HFF-Myc (cell line): ENCODE measurements at places on chromosomes 6 and 20.

DNA sequence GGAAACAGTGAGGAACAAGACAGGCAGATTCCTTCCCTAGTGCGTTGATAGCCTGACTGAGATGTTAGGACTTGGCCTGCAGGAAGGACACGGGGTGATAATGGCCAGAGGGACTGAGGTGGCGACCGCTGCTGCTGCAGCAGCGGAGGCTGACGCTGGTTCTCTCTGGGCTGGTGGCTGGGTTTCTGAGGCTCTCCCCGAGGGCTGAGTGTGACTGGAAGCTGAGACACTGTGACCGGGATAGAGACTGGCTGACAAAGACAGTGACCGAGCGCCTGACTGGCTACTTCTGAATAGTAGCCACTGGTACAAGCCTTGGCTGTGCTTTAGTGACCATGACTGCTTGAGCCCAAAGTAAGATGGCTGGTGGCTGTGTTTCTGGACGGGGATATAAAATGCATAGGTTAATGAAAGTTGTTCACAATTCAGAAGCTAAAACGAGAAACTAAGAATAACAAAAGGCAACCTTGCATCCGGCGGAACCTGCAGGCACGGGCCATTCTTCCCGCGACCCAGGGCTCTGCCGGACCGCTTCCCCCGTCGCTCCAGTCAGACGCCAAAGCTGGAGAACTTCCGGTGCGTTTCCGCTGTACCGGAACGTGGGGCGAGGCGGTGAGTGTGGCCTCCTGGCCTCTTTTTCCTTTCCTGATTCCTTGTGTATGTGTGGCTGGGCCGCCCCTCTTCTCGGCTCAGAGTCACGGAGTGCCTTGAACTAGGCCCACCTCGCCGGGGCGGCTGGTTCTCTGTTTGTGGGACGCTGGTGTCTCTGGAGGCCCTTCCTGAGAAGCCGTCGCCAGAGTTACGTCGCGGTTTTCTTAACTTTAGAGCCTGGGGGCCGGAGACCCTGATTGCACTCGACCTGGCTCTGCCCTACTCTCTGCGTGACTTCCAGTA lies at the start of gene AAR2:
Gene AAR2, plus strand, starts transcription at position 587 of the 894 bp plus-strand sequence. CDS start 3,391 bp downstream, outside the sequence.
- peak; percentile 16 for DNase-seq

GRCh38 chr6:32370505-32370904 lies 1.2 kb downstream of the TSBP1 start:
- DNase-seq, result no peak

DNA sequence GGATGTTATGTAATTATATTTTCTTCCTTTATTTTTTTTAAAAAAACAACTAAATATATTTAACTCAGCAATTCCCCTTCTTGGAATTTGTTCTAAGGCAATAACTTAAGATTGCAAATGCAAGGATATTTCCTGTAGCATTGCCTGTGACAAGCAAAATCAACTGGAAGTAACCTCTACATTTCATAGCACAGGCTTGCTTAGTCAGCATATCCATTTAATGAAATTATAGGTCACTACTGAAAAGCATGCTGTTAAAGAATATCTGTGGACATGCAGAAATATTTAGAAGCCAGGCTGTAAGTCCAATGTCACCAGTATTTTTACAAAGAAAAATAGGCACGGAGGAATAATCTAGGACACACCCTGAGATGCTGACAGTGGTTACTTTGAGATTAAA lies 8.7 kb upstream of the MEP1A start:
- no peak for DNase-seq

GRCh38 chr6:32969685-32970412 lies 1.5 kb downstream of the BRD2 start:
- peak; percentile 93 for DNase-seq

DNA sequence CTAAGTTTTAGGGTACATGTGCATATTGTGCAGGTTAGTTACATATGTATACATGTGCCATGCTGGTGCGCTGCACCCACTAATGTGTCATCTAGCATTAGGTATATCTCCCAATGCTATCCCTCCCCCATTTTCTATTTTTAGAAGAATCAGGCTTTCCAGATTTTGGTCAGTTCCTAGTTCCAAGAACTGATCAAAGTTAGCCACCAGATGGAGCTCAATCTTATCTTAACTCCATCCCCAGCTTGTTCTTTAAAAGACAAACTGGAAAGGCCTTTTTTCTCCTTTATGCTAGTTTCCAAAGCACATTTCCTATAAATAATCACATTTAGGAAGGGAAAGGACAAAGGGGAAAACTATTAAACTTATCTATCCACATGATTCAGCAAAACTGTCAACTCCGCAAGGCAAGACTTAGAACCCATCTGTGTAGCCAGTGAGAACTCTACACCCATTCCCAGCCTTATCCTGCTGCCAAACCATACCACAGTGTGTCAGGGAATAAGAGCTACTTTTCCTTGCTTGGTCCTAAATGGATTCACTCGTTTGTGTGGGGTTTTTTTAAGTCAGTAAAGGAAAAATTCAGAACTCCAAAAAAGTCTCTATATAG lies 22.8 kb upstream of the KHDC1 start:
- no peak for DNase-seq

GRCh38 chr6:148517470-148517869 lies 174.8 kb downstream of the SASH1 start:
- no peak for DNase-seq

GRCh38 chr6:31528821-31529328 lies at the start of gene MCCD1:
Gene MCCD1 (plus strand): TSS chr6:31528962. CDS start chr6:31529015, 53 bp downstream.
- DNase-seq, result no peak

DNA sequence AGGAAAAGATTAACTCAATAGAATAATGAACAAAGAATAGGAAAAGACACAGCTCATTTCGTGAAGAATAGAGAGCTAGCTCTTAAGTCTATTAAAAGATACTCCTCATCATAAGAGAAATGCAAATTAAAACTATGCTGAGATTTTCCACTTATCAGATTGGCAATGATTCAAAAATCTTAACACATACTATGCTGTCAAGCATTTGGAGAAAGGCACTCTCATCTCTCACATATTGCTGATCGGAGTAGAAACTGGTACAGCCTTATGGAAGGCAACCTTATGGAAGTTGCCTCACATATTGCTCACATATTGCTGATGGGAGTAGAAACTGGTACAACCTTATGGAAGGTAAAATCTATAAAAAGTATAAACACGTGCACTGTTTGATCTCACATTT lies 21.4 kb upstream of the PLAGL1 start:
- no peak for DNase-seq

- DNase-seq, result no peak
These were observed 69.3 kb downstream of the CEBPB start for GRCh38 chr20:50259705-50260478.

GRCh38 chr6:139834232-139834631 lies 459.8 kb upstream of the CITED2 start:
- DNase-seq, result no peak

DNA sequence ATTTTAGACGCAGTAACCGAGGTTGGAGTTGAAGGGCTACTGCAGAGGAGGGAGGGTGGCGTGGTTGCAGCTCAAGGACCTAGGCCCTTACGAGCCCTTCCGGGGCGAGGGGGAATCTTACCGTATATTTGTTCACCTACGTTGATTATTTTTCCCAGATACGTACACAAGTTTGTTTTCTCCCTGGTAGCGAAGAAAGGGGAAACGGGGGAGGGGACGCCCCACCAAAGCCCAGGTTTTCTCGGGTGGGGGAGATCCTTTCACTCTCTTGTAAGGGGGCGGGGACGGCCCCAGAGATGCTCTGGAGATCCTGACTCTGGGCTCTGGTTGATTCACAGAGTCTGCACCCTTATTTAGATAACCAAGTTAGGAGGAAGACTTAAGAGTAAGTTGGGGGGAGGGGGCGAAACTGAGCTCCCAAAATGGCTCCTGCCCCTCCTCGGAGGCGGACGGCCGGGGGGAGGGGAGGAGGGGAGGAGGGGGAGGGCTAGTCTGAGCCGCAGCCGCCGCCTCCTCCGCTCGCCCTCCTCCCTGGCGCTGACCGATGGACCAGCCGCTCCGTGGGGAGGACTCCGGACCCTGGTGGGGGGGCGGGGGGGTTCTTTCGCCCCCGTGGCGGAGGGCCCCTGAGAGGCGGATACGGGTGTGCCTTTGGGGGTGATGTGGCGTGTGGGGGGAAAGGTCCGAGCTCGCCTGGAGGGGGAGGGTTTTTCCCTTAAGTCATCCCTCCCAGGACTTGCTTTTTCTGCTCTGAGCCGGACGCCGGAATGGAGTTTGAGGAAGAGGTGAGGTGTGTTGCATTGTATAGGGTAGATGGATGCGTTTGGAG lies 2.2 kb downstream of the BRD2 start:
- no peak for DNase-seq

GRCh38 chr6:131937703-131938631 lies 13.2 kb downstream of the CCN2 start:
- DNase-seq, result peak; percentile 80

- no peak for DNase-seq
These were observed 19.0 kb downstream of the PACSIN1 start for GRCh38 chr6:34484899-34485298.

DNA sequence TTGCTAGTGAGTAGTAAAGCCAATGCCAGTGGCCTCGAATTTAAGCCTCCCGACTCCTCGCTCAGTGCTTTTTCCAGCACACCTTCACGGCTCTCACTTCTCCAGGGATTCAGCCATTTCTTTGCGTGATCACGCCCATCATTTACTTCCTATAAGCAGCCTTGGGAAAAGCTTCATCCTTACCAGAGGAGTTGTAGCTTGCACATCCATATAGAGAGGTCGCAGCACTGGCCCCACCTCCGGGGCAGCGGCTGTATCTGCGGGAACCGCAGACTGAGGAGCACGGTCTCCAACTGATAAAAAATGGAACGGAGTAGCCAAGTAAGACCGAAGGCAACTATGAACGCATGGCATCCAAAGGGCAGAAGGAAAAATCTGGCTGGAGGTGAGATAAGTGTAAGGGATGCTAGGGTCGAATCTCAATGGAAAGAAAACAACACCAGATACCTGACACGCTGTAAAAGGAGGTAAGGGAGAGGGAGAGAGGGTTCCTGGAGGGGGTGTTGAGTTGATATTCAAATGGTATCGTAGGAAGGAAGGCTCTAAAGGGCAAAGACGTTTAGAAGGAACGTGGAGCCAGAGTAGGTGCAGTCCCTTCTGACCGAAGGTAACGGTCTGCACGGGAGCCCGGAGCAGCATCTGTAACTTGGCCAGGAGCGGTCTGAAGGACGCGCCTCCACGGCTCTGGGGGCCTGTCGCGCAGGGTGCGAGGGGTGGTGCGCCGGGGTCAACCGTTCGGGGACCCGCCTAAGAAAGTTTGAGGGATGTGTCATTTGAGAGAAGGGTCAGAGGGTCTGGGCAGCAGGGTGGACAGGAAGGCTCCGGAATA lies 640 bp downstream of the NFS1 start:
- no peak for DNase-seq

- no peak for DNase-seq
These were observed 5.1 kb upstream of the DEFB118 start for GRCh38 chr20:31363295-31363694.

- DNase-seq, result no peak
These were observed 141.3 kb upstream of the MYLIP start for GRCh38 chr6:15987569-15987968.

DNA sequence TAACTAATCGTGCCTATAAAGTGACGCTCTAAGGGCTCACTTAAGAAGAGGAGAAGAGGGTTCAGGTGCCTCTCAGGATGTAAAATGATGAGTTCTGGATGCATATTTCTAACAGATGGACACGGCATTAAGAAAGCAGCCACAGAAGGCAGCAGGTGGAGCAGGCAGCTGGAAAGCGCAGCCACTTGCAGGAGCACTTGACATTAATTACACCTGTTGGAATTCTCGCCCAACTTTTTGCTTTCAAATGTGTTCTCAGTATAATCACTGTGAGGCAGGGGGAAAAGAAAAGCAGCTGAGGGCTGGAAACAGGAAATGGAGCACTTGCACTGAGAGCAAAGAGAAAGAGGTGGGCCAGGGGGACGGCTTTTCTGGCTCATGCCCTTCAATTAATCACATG lies 164.2 kb downstream of the NKAIN2 start:
- DNase-seq, result no peak

GRCh38 chr6:4322846-4323309 lies 187.5 kb upstream of the ECI2 start:
- no peak for DNase-seq

DNA sequence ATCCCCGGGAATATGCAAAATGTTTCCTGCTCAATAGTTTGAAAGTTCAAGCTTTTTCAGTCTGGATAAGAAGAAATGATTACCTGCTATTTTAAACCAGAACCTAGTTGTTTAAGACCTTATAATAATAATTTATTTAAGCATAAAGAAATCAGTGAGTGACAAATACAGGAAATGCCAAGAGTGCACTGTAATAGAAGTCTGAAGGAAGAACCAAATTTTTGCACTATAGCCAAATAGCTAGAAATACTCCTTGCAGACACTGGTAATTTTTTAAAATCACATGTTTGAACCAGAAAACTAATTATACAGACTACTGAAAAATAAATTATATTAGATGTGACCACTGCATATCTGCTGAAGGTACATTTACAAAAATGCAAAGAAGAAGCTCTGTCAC lies 93.2 kb downstream of the MMS22L start:
- no peak for DNase-seq

GRCh38 chr6:88004707-88005106 lies 42.9 kb upstream of the SPACA1 start:
- no peak for DNase-seq

DNA sequence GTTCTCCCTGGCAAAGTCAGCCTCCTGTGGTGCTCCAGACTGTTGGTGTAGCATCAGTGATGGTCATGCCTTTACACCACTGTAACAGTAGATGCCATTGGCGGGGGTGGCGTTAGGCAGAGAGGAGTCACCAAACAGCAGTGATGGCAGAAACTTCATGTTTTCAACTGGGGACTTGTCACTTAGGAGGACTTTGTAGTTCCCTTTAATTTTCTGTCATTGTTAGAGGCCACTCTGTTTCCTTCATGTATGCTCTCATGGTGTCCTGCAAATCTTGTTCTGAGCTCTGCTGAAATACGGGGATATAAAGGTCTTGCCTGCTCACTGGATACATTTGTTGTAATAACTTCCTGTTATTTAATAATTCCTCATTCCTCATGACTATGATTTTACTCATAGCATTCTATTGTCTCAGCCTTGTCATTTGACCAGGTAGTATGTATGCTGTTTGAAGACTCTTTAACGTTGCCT lies 4.6 kb downstream of the MAP3K4 start:
- DNase-seq, result no peak

GRCh38 chr6:3991941-3992340 lies 87.0 kb downstream of the FAM217A start:
- no peak for DNase-seq

- no peak for DNase-seq
These were observed 131.1 kb downstream of the VEGFA start for GRCh38 chr6:43900916-43901732.

DNA sequence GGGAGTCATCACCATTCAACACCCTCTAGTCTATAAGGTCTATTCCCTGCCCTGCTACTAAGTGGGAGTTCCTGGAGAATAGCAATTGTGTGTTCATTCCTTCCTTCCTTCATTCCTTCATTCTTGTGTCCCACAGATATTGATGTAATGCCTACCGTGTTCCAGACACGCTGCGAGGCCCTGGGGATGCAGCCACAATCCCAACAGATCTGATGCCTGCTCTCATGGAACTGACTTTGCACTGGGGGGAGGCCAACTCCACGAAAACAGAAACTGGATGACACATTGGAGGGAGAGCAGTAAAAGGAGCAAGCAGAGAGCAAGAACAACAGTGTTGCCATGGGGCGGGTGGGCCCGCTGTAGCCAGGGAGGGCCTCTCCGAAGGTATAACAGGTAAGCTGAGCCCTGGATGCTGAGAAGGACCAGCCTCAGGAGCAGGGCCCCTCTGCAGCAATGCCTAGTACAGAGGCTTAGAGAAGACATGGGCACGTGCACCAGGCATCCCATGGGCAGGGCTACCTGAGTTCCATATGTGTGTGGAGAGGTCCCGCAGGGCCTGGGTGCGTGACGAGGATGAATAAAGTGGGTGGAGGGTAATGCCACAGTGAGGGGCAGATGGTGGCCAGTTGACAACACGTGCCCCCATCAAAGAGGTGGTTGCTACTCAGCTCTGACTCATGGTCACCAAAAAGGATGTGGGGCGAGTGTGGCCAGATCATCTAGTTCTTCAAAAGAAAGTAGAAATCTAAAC lies 173.9 kb downstream of the NFATC2 start:
- DNase-seq, result no peak
